Left renal cortex interstitium (tissue), 4 donors: ENCODE measurements at places on chromosomes 5 and 9. TPM values are rescaled to one million over a fixed set of nuclear protein-coding genes. Genes with fewer than 3 reads are reported as not detected.

GRCh38 chr5:141872496-141873356 lies 5.5 kb downstream of the PCDH1 start:
- no peak for DNase-seq

GRCh38 chr5:73378765-73379164 lies 69.8 kb downstream of the FOXD1 start:
- no peak for DNase-seq

- peak; percentile 16 for DNase-seq
Measured at GRCh38 chr5:4095918-4096630, 500.4 kb downstream of the IRX1 start.

DNA sequence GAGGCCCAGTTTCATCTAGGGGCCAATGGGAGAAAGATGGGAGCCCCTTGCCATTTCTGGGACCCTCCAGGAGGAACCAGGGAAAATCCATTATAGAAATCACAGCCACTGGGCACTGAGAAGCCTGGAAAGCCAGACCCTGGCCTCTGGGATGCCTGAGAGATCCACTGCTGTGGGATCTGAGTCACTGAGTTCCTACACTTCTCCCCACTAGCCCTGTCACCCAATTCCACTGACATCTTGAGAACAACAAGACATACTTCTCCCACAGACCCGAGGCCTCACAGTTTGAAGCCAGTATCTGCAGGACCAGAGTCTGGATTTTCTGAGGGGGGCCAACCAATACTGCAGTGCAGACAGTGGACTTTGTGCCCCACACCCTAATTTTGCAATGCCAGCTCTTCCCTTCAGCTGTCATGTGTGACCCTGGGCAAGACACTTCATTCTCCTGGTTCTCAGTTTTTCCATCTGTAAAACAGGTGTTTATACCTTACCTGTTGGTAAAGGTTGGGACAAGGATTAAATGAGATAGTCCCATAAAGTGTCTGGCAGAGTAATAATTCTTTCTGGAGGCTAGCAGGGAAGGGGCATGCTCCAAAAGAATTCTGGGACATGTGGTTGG lies 46.5 kb downstream of the CXXC5 start:
- DNase-seq: no peak

DNA sequence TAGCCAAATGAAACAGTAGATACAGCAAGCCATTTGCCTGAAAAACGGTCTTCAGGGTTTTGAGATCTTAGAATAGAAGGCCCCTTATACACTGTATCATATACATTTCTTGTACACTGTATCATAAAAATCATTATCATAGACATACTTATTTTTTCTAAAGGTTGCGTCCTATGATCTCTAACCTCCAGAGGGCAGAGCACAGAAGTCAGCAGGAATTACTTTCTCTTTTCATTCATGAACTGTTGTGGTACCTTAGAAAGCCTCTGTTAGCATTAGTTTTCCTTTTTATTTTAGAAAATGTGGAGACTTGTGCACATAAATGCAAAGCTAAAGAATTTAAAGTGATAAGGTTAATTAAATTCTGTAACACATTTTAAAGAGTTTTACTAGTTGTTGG lies 115.4 kb downstream of the OXCT1 start:
- no peak for DNase-seq

GRCh38 chr5:157106630-157107461 lies 2.0 kb downstream of the HAVCR2 start:
- DNase-seq: no peak

DNA sequence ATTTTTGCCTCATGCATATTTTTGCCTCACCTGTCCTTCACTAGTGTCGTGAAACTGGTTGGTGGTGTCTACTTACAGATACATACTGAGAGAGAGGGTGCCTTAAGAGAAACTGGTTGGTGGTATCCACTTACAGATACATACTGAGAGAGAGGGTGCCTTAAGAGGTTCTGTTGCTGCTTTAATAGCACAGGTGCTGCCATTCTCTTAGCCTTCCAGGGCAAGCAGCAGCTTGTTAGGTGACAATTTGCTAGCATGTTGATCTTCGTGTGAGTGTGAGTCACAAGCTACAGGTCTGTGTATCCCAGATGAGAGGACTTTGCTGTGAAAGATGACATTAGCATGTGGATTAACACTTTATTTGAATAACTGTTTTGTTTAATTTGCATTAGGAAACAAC lies 1.4 kb downstream of the PTTG1 start:
- no peak for DNase-seq

DNA sequence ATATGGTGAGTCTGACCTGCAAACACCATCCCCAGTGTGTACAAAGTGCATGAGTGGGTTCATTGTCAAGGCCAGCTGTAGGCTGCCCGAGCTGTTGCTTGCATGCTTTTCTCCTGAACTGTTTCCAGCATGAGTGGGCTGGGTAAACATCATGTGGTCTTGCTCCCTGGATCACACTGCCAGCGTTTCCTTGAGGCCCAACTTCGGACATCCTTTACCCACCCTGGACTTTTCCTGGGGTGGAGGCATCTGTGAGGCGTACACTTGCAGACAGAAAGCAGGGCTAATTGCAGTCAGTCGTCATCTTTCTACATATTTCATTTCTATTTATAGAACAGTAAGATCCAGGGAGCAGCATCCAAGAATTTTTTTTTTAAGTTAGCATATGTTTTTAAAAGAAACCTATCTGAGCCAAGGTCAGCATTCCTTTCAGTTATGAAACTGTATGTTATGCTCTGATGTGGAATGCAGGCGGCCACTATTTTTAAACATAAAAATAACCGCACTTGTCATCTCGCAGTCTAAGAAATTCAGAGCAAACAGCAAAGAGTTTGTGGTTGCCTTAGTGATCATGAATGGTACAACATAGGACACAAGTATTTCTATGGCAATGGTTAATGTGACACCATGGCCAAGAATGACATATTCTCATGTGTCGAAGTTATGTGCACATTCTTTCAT lies 106.5 kb upstream of the DMRT1 start:
- no peak for DNase-seq

DNA sequence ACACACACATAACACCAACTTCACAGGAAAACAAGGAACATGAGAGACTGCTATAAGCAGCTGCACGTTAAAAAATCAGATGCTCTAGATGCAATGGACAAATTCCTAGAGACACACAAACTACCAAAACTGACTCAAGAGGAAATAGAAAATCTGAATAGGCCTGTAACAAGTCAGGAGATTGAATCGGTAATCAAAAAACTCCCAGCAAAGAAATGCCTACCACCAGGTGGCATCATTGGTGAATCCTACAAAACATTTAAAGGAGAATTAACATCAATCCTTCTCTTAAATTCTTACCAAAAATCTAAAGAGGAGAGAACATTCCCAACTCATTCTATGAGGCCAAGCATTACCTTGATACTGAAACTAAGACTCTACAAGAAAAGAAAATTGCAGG lies 54.9 kb downstream of the NDST1 start:
- no peak for DNase-seq

DNA sequence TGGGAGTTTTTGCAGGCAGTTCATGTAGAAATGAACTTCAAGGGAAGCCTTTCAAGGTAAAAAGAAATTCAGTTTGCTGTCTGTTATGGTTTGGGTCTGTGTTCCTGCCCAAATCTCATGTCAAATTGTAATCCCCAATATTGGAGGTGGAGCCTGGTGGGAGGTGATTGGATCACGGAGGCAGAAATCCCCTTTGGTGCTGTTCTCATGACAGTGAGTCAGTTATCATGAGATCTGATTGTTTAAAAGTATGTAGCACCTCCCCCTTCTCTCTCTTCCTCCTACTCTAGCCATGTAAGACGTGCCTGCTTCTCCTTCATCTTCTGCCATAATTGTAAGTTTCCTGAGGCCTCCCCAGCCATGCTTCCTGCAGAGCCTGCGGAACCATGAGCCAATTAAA lies 341.4 kb downstream of the ARHGEF28 start:
- DNase-seq: no peak

DNA sequence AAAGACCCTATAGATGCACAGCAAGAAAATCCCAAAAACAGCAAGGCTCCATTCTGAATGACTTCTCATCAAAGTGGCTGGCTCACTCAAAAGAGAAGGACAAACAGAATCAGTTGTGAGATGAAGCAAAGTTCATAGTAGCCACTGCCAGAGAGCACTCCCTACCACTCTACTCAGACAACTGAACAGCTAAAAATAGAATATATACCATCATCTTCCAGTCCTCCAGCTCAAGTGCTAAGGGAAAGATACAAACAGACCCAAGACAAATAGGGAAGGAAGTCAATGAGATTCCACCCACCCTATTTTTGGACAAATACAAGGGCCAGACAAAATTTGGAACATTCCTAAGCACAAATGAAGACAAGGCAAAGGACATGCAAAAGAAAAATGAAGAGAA lies 20.6 kb downstream of the GNAQ start:
- DNase-seq: no peak

DNA sequence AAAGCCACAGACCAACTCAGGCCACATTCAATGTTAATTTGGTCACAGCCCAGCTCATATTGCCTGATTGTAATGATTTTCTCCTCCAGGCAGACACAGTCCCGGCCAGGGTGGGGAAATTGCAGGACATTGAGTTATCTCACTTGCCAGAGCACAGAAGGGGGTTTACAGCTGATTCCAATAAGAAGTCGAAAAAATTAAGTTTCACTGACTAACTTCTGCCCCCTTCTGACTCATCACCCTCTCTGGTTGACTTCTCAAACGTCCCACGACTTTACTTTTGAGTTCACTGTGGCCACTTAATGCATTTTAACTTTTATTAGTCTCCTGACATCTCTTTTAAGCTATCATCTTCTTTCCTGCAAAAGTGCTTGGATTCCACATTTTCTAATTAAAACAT lies 321.4 kb upstream of the WWC1 start:
- no peak for DNase-seq

DNA sequence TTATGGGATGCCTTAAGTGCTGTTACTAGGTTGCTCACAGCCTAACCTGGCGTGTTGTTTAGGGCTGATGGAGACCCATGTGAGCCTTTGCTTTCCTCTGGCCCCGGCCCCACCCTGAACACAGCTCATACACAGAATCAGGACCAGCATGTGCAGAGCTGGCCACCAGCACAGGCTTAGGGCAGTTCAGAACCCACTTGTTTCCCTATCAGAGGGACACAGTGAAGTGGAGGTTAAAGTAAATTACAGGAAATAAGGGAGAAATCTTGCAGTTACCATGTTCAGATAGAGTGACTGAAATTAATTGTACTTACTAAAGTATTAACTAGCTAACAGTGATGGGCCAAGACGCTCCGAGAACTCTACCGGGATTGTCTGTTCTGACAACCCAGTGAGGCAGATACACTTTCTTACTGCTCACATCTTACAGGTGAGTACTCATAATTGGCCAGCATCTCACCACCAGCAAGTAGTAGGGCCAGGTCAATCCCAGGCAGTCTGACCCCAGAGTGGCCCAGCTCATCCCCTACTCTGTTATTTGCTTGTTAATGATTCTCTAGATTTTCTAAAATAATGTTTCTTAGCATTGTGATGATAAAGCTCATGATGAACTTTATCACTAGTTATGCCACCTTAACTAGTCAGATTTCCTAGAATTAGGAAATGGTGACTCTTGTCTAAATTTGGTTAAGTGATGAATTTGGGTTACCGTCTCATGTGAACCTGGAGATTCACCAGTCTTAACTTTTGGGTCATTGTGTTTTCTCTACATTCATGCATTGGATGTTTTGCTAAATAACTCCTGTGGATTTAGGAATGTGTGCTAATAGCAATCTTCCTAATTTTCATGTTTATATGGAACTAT lies 15.4 kb downstream of the CCT5 start:
- DNase-seq: no peak

DNA sequence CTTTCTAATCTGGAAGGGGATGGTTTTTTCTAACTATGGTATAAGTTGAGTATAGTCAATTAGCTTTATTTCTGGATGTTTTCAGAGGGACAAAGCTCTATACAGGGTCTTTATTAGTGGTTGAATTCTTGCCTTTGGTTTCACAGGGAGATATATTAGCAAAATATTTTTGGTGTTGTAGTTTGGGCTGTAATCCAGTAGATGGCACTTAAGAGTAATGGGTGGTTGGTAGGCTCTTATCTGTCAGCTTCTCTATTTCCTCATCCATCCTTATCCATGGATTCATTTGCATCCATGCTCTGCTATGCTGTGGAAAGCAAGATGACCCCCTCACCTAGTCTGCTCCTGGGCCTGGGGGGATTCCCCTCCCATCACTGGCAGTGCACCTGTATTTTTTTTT lies 363.6 kb upstream of the CYLC2 start:
- DNase-seq: no peak

DNA sequence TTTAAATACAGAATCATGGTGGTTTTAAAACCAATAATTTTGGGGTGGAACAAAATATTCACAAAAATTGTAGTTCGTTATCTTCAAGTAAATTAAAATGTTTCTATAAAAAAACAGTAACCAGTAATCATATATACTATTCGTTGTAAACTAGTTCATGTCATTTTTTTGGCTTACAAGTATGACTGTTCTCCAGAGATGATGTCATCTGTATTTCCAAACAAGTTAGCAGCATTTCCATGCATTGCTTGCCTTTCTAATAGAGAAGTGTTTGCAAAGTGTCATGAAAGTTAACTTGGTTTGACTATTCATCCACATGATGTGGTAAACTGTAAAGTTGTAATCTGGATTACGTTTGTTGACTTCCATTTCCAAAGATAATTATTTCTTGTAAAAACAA lies 717.9 kb upstream of the ADAMTS16 start:
- no peak for DNase-seq

DNA sequence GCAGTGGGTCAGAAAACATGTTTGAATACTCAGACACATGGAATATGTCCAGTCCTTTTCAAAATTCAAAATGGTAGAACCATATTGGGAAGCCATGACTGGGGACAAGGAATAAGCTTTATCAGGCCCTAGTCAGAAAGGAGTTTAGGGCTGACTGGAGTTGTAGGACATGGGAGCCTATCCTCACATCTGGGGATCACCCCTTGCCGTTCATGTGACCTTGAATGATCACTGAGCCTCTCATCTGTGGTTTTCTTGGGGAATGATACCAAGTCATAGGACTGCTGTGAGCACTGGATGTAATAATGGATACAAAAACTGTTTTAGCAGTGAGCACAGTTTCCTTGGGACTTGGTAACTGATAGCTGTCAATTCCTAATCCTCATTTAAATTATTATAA lies 84.7 kb downstream of the IQGAP2 start:
- DNase-seq: no peak

DNA sequence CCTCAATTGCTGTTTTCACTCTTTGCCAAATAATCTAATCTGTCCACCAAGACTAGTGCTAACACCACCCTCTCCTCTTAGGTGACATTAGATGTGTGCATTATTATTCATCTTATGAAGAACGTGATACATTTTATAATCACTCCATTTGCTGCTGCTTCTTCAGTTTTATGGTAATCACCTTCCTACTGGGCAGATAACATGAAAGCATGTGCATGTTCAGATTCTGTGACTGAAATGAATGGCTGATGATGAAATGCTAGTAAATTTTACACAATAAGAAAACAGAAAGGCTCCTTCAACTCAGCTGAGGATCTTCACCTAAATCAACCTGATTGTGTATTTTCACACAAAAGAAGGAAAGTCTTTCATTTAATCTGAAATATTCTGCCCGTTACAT lies 577.6 kb downstream of the CSNK1G3 start:
- DNase-seq: no peak

- no peak for DNase-seq
Measured at GRCh38 chr5:151949701-151950308, 25.2 kb upstream of the GLRA1 start.

The ITK gene
- polyA plus RNA-seq: 0.33 TPM

The NUTM2F gene
- not detected for polyA plus RNA-seq

The CRAT gene
- polyA plus RNA-seq: 48.2 TPM

The PCDHB4 gene
- polyA plus RNA-seq: 1.3 TPM

The NFIB gene
- 21.5 TPM for polyA plus RNA-seq

The FRRS1L gene
- 3.4 TPM for polyA plus RNA-seq

The NR2F1-AS1 gene
- 52.7 TPM for polyA plus RNA-seq

The DMRT2 gene
- 2.0 TPM for polyA plus RNA-seq
